Kidney (tissue), 22 donors: ENCODE measurements at places on chromosomes 2 and 18. TPM values are rescaled to one million over a fixed set of nuclear protein-coding genes. Genes with fewer than 3 reads are reported as not detected.

DNA sequence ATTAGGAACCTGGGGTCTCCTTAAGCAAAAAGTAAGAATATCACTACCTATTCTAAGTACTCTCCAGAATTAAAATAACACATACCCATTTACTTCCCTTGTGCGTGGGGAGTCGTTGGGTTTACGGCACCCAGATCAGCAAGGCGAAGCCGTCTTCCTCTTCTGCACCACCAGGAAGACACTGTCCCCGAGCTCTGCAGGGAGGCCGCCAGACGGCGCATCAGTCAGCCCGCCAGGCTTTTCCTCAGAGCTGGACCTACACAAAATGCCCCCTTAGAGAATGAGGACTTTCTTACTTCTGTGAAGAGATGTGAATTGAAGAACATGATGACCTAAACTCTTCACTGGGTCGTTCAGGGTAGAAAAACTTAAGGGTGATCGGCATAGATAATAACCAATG lies 526.5 kb downstream of the GALR1 start:
- H3K36me3 ChIP-seq, result no peaks in the 10 kb centered on the region
- no peak overlapping the region for H3K4me3 ChIP-seq
- no peaks in the 10 kb centered on the region for H3K4me1 ChIP-seq
- DNase-seq, result no peak

DNA sequence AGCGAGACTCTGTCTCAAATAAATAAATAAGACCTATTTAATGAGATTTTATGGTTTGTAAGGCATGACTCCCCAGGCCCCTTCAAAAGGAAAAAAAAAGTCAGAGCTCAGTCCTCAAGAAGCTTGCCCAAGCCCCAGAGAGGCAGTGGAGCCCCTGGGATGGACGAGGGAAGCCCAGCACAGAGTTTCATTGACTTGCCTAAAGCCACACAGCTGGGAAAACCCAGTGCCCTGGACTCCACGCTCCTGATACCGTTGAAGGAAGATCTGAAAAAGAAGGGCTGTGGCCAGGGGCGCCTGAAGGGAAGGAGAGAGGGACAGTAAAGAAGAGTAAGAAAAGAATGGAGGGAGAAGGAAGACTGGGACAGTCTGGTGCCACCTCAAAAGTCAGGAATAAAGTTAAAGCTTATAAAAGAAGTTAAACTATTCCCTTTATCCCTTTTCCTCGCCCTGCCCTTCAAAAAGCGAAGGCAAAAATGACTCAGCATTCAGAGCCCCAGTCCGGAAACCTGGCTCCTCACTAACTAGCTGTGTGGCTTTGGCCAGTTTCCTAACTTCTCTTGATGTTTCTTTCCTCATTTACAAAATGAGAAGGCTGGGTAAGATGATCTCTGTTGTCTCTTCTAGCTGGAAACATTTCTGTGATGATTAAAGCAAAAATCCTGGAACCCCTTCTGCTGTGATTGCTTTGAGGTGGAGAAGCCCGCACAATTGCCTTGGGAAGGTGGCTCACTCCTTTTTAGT lies 46.7 kb downstream of the LYPD1 start:
- H3K4me1 ChIP-seq, result peaks cover 1% of the 10 kb centered on the region
- H3K27me3 ChIP-seq, result no peaks in the 10 kb centered on the region
- no peak for DNase-seq
- no peaks in the 10 kb centered on the region for H3K36me3 ChIP-seq

GRCh38 chr2:176999301-176999700 lies 213.3 kb upstream of the HNRNPA3 start:
- H3K4me1 ChIP-seq, result no peaks in the 10 kb centered on the region
- no peaks in the 10 kb centered on the region for H3K36me3 ChIP-seq
- no peak for DNase-seq
- H3K4me3 ChIP-seq, result no peak overlapping the region

DNA sequence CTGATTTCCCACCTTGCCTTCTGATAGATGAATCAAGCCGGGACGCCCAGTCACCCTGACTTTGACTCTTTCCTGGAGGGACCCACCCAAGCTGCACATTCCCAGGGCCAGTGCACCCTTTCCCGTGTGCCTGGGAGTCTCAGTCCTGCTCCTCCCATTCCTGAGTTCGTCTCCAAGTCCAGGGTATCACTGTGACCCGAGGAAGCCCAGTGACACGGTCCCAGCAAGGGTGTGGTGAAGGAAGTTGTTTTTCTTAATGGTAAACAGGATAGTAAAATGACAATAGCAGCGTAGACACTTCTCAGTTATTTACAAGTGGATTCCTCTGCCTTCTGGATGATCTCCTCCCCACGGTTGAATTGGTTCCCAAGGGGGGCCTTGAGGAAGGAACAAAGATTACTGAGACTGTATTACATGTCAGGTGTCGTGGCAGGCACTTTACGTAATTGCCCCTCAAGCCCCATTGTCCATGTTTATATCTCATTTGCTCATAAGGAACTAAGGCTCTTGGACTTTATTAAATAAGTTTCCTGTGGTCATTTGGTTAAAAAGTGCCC lies 123.3 kb downstream of the PRKCE start:
- no peak overlapping the region for H3K4me3 ChIP-seq
- H3K27me3 ChIP-seq, result no peaks in the 10 kb centered on the region

TUBA3E gene
- not detected for total RNA-seq

ELP2 gene
- 74.0 TPM for total RNA-seq

GAREM1 gene
- total RNA-seq, result 47.0 TPM
